Hematopoietic multipotent progenitor cell (in vitro differentiated cells): ENCODE measurements at places on chromosomes 5 and 9.
A peak's percentile ranks its signal among the peaks of the same experiment; 100 is the strongest.

- DNase-seq, result no peak
Observed at GRCh38 chr5:126464959-126465358, 41.8 kb downstream of the GRAMD2B start.

- no peak for DNase-seq
Observed at GRCh38 chr5:146779211-146779869, 99.2 kb downstream of the PPP2R2B start.

GRCh38 chr9:89277454-89277853, 33.5 kb upstream of the CKS2 start:
- DNase-seq, result peak; percentile 46

DNA sequence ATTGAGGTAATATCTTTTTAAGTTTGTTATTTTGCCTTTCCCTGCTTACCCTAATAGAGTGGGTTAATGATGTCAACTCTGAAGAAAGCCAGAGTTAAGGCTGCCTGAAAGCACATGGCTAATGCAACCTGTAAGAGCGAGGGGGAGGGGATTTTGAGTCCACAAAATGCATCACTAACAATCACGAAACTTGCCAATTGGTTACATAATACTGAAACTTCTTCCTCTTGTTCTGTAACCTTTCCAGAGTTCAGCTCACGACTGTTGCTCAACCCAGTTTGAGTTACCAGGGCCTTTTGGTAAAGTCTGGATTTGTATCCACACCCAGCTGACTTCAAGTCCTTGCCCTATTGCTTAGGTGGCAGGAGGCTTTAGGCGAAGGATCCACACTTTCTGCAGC, 308.8 kb downstream of the EFNA5 start:
- no peak for DNase-seq

- peak; percentile 17 for DNase-seq
Observed at GRCh38 chr5:42912184-42912798, 100.6 kb upstream of the SELENOP start.

DNA sequence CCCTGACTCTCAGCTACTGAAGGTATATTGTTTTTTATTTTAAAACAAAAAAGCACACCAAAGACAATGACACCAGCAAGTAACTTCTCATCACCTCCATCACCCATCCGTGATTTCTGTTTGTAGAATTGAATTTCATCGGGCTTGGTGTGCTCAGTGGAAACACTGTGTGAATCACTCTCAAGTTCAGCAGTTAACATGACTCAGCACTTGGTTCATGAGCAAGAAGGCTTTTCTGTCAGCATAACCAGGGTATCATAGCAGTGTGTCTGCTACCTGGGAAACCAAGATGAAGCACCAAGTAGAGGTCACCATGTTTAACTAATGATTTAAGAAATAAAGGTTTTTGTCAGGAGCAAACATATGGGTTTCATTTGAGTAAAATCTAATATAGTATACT, 123.7 kb downstream of the INSYN2B start:
- DNase-seq, result peak; percentile 6

DNA sequence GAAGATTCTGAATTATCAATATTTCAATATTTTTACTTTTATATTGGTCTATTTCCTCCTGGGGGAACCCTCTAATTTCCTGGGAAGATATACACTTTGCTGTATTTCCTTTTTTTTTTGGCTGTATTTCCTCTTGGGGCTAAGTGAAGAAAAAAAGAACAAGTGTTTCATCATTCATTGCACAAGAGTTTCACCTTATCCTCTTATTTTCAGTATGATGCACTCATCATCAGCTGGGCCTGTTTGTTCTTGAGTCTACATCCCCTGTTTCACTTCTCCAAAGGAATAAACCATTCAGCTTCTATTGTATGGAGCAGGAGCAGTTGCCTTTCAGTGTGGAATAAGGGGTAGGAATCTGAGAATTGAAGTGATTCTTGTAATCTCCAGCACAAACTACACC, 210.8 kb downstream of the FAM170A start:
- DNase-seq, result no peak

- DNase-seq, result no peak
Observed at GRCh38 chr5:150154618-150155128, 972 bp downstream of the PDGFRB start.

DNA sequence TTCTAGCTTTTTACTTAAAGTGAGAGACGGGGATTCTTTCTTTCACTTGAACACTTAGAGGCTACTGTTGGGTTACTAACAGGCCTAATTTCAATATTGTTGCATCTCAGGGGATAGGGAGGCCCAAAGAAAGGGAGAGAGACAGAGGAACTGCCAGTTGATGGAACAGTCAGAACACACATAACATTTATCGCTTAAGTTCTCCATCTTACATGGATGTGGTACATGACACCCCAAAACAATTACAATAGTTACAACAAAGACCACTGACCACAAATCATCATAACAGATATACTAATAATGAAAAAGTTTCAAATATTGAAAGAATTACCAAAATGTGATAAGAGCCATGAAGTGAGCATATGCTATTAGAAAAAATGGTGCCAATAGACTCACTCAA, 4.3 kb upstream of the RIC1 start:
- DNase-seq, result no peak

DNA sequence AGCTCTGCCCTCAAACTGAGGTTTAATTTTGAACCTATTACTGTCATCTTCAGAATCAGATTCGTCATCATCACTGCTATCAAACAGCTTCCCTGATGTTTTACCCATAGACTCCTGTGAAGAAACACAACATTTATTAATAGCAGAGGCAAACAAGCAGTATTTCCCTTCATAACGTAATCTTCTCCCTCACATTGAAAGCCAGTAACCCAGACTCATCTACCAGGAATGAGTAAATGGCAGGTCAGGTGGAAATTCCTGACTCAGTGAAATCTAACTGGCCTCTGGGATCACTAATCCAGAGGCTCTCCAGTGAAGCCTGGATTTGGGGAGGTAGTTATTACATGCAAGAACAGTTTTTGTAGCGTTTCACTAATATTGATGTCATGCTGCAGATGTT, 14.6 kb downstream of the NOL8 start:
- no peak for DNase-seq
